ENCODE measurements at places on chromosomes 11 and 22.

DNA sequence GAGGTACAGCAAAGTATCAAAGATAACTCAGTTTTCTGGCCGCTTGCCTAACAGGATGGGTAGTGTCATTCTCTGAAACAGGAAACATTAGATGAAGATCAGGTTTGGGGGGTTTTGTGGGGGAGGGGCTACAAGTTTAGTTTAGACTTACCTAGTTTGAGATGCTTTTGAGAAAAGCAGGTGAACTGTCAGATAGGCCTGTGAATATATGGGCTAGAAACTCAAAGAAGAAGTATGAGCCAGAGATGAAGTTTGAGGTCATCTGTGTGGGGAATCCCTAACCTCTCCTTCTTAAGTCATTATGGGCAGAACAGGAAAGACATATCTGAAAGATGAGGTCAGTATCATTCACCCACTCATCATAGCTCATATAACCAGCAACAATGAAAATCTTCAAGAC, 11.9 kb downstream of the HOATZ start:
- DNase-seq, result no peak

- no peak for DNase-seq
Measured at GRCh38 chr11:74683279-74683871, 47.9 kb downstream of the CHRDL2 start.

- DNase-seq, result no peak
Measured at GRCh38 chr11:12944889-12945288, 64.2 kb upstream of the RASSF10 start.

GRCh38 chr11:103619480-103619879, 417.0 kb upstream of the DDI1 start:
- no peak for DNase-seq

GRCh38 chr11:130476200-130476921, 27.9 kb downstream of the ADAMTS15 start:
- DNase-seq, result no peak

DNA sequence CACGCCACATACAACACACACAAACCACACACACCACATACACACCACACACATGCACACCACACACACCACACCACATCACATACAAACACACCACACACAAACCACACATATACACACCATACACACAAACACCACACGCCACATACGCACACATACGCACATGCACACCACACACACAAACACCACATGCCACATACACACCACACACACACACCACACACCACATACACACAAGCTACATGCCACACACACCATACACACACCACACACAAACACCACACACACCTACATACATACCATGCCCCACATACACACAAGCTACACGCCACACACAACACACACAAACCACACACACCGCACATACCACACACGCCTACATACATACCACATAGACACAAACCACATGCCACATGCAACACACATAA, 15.7 kb upstream of the TH start:
- no peak for DNase-seq

DNA sequence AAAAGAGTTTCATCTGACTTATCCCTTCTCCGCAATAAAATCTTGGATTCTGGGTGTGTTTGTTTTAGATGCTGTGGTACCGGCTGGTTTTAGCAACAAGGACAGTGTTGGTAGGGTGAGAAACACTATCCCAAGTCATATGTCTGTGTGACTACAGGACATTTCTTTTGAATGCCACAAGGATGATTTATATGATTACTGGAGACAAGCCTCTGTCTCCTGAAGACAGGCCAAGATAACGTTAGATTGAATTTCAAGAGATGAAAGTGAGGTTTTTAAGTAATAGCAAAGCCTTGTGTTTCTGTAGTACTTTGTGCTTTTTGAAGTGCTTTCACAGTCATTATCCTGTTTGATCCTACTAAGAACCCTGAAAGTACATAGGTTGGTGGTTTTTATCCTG, 101.6 kb downstream of the COMMD9 start:
- DNase-seq, result no peak

DNA sequence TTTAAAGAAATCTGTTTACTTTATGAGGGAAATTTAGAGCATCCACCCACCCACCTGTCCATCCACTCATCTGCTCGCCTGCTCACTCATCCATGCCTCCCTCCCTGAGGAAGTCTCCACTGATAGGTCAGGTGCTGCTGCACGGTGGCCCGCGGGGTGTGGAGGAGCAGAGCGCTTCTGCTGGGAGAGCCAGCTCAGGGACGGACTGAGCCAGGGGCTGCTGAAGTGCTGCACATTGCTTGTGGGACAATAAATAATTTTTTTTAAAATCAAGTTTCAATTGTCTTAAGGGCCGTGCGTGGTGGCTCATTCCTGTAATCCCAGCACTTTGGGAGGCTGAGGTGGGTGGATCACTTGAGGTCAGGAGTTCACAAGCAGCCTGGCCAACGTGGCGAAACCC, 148.9 kb downstream of the TBC1D22A start:
- DNase-seq, result no peak

GRCh38 chr22:44002324-44002723, 21.8 kb upstream of the PARVB start:
- DNase-seq, result no peak

- DNase-seq, result no peak
Measured at GRCh38 chr22:39301926-39302325, 17.5 kb downstream of the RPL3 start.

DNA sequence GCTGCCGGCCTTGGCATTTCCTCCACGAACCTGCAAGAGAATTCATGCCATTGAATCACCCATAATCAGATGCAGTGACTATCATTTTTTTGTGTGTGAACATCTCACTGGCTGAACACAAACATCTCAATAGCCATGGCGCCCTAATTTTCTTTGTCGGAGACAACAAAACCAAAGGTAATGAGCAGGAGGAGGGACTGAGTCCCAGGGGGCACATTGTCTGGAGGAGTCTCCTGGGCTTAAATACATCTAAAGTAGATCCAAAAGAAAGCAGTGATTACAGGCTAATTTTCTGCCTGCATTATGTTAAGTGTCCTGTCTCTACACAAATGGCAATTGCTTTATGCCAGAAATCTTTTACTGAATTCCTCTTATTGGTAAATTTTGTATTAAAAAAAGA, 113.5 kb downstream of the NTM start:
- no peak for DNase-seq

- DNase-seq, result no peak
Measured at GRCh38 chr22:21937821-21938070, 14.9 kb downstream of the PPM1F start.

DNA sequence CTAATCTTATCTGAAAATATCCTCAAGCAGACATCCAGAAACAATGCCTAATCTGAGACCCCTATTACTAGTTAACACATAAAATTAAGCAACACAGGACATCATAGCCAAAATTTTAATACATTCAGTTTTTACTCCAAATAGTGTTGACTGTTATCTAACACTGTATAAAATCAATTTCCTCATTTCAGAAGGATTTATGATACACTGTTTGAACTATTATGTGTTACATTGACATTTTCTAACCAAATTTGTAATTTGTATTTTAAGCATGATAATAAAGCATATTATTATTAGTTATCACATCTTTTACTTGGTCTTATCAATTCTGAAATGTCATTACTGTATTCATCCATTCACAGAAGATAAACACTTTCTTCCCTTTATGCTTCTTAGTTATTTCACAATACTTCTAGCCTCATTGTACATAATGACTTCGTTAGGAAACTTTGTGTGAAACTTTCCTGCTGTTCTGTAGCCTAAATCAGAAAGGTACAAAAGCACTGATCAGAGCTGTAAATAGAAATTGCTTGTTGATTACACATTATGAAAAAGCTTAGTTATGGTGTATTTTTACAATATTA, 1248.9 kb downstream of the JRKL start:
- no peak for DNase-seq

- no peak for DNase-seq
Measured at GRCh38 chr11:3738723-3739122, 58.6 kb downstream of the NUP98 start.

- DNase-seq, result no peak
Measured at GRCh38 chr11:37907436-37908218, 1309.6 kb upstream of the RAG2 start.

GRCh38 chr11:131724436-131724975, 354.1 kb downstream of the NTM start:
- no peak for DNase-seq

- DNase-seq, result no peak
Measured at GRCh38 chr11:10400856-10401255, 54.2 kb upstream of the AMPD3 start.

GRCh38 chr11:118343981-118344515, at the start of gene CD3G:
TSS of gene CD3G (plus strand) at chr11:118344344. CDS start at chr11:118344424, 80 bp downstream.
- peak; percentile 75 for DNase-seq

DNA sequence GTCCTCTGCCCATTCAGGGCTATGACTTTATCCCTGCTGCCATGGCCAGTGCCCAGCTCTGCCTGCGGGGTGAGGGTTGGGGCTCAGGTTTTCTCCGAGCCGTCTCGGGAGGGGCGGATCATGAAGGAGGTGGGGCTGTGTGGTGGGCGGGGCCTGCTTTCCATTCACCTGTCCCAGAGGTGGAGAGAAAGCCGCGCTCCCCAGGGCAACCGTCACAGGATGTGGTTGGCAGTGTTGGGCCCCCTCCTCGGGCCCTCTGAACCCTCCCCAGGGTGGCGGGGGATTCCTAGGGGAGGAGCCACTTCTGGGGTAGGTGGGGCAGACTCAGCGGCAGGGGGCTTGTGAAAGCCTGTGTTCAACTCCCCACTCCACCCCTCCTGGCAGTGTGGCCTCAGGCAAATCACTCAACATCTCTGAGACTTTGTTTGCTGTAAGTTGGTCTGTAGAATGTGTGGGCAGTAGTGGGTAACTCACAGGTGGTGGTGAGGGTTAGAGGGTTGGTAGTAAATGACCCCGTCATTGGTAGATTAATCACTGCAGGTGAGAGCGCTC, 50.3 kb downstream of the CD6 start:
- DNase-seq, result peak; percentile 86

DNA sequence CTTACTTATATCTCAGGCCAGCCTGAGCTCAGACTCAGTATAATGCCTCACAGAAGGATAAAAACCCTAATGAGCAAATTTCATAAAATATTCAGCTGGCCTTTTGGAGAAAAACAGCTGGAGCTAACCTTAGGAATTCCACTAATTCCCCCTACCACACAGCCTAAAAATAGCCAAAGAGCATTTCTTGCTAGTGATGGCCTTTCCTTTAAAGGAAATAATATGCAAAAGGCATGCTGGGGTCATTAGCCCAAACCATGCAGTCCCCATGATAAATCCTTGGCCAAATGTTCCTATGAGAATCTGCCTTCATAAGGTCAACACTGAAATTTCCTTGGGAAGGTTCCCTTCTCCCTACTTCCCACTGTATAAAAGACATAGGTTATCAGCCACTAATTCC, 38.2 kb downstream of the SYTL2 start:
- DNase-seq, result no peak

DNA sequence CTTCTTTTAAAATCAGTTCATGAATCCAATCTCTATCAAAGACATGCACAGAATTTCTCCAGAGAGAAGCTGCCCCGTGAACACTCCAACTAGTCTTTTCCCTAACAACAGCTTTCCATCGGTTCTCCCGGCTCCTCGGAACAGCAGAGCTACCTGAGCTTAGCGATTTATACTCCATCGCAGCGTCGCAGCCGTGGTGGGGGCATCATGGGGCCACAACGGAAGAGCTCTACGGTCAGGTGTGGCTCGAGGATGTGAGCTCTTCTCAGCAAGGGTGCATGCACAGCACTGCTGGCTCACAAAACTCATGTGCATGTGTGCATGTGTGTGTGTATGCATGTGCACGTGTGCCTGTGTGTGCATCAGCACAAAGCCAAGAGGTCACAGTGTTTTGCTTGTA, 11.7 kb upstream of the MOB2 start:
- no peak for DNase-seq

- no peak for DNase-seq
Measured at GRCh38 chr11:3224401-3225057, 5.9 kb upstream of the MRGPRG start.

DNA sequence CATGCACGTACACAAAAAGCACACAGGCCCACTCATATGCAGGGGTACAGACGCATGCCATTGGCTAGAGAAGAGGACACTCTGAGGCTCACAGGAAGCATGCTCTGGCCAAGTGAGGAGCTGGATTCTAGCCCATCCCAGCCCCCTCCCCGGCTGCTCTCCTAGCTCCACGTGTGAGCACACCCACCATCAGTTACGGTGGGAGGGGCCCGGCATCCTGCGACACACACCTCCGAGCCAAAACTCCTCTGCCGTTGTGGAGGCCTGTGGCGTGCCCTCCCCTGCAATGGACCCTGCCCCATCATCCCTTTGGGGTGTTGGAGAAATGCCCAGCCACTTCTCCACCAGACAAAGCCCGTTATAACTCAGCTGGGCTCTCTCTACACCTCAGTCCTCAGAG, 15.1 kb upstream of the IGSF9B start:
- DNase-seq, result no peak

- DNase-seq, result no peak
Measured at GRCh38 chr11:117730208-117730800, 66.7 kb downstream of the DSCAML1 start.

DNA sequence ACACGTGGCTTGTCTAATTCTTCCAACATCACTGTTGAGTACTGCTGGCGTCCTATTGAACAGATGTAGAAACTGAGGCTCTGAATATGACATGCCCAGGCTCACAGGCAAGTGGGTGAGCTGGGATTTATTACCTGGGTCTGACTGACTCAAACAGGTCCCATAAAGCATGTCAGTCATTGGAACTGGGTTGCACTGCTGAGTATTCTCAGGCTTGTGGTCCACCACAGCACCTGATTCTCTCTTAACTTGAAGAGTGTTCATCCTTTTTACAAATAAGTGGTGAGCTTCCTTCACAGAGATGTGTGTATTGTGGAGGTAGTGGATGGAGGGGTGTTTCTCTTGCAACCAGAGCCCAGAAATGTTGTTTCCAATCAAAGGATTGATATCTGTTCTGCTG, 44.5 kb downstream of the SC5D start:
- no peak for DNase-seq

GRCh38 chr11:75598264-75598663, 36.2 kb downstream of the SERPINH1 start:
- no peak for DNase-seq

DNA sequence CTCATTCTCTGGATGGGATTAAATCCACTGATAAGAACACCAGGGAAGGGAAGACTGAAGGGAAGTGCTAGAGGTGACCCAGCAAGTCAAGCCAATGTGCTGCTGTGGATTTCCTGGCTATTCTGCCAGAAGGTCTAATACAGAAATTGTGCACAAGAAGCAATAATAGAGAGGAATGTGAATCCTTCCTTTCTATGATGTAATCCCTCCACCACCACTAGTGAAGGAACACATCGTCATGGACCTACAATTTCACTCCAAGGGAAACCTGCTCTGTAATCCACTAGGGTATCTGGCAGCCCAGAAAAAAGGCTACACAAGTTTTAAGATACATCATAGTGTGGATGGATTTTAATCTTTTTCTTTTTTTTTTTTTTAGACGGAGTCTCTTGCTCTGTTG, 17.4 kb downstream of the LARGE2 start:
- DNase-seq, result no peak

DNA sequence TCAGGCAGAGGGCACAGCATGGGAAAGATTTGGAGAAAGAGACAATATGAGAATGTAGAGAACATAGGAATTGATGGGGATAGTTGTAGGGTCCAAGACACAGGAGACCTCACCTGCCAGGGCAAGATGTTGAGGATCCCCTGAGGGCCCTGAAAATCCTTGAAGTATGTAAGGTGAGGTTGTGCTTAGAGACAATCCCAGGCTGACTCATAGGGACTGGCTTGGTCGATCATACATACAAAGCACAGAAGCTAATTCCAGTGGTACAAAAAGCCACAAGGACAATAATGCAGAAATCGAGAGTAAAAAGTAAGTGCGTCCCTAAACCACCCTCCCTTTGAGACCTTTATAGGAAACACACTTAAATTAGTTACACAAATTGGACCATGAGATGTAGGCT, 468.2 kb downstream of the MIAT start:
- no peak for DNase-seq

GRCh38 chr11:94493281-94494125, at the start of the genes ANKRD49 and MRE11:
TSS of gene ANKRD49 (plus strand) at chr11:94493984. CDS start at chr11:94496694, 2,710 bp downstream.
TSS of gene MRE11 (minus strand) at chr11:94493844. CDS start at chr11:94492801, 1,043 bp downstream.
- DNase-seq, result peak; percentile 97

Data from activated naive CD4-positive, alpha-beta T cell treated with Interleukin-2 at 50 U/mL for 16 hours (primary cell).